ENCODE measurements at places on chromosomes 5 and 9. TPM values are rescaled to one million over a fixed set of nuclear protein-coding genes. Genes with fewer than 3 reads are reported as not detected.

The OGN gene
- 14.1 TPM for total RNA-seq

The ZNF366 gene
- total RNA-seq, result 5.2 TPM

The SAPCD2 gene
- 0.96 TPM for total RNA-seq

The PCDHA1 gene
- total RNA-seq, result not detected

The LNPEP gene
- total RNA-seq, result 65.1 TPM

The SLC6A3 gene
- under 0.01 TPM for total RNA-seq

The CPEB4 gene
- total RNA-seq, result 49.9 TPM

The CAMK2A gene
- total RNA-seq, result under 0.01 TPM

The HTR4 gene
- 0.66 TPM for total RNA-seq

The QRFP gene
- total RNA-seq, result not detected

The ZFP37 gene
- total RNA-seq, result 5.2 TPM

The ERP44 gene
- total RNA-seq, result 15.7 TPM

All from breast epithelium (tissue), 4 donors.